ENCODE measurements at places on chromosomes 12 and 14.

- DNase-seq, result no peak
Observed at GRCh38 chr14:76918256-76918781, 92.1 kb downstream of the LRRC74A start.

GRCh38 chr12:84502907-84503787 is 409.5 kb downstream of the SLC6A15 start:
- DNase-seq, result no peak

DNA sequence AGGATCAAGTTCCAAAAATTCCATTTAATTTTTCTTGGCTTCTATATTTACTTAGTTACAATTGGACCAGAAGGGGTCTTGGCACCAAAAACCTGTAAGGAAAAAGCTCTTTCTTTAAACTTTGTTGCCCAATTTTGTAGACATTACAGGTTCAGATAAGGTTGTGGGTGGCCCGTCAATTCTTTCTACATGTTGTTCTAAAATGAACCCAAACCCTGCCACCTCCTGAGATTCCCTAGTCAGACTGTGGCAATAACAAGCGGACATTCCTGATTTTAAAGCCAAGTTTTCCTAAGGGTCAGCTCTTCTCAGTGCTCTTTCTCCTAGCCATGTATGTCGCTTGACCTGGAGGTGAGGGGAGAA is 45.0 kb upstream of the GSG1 start:
- DNase-seq, result no peak

- DNase-seq, result no peak
Observed at GRCh38 chr14:65255029-65255545, 152.8 kb upstream of the MAX start.

GRCh38 chr14:101877766-101878165 is 86.6 kb upstream of the DYNC1H1 start:
- DNase-seq, result no peak

- DNase-seq, result no peak
Observed at GRCh38 chr14:89661392-89661791, 244.4 kb upstream of the FOXN3 start.

- DNase-seq, result no peak
Observed at GRCh38 chr12:115163710-115164109, 479.7 kb upstream of the TBX3 start.

- DNase-seq, result no peak
Observed at GRCh38 chr14:49056021-49056420, 530.2 kb downstream of the RPS29 start.

GRCh38 chr12:12349711-12350665 is at the start of gene MANSC1:
TSS of gene MANSC1 (minus strand) at chr12:12350242. CDS start at chr12:12343314, 6,928 bp downstream.
- DNase-seq, result peak; percentile 56

DNA sequence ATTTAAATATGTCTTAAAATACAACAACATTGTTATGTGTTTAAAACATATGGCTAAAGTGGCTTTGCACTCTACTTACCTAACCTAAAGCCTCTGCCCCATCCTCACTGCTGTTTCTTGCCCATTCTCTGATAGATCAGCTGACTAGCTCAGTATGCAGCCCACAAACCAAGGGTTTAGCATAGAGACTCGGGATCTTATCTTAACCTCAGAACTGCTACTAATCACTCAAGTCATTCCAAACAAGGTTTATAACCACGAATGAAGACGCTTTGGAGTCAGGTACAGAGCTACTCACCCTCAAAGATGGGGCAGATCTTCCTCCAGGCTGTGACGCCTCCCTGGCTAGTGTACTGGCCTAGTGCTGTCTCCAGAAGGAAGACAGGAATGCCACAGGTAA is 19.3 kb downstream of the SLC6A13 start:
- no peak for DNase-seq

GRCh38 chr14:22532345-22533056 is 56.5 kb downstream of the DAD1 start:
- DNase-seq, result no peak

DNA sequence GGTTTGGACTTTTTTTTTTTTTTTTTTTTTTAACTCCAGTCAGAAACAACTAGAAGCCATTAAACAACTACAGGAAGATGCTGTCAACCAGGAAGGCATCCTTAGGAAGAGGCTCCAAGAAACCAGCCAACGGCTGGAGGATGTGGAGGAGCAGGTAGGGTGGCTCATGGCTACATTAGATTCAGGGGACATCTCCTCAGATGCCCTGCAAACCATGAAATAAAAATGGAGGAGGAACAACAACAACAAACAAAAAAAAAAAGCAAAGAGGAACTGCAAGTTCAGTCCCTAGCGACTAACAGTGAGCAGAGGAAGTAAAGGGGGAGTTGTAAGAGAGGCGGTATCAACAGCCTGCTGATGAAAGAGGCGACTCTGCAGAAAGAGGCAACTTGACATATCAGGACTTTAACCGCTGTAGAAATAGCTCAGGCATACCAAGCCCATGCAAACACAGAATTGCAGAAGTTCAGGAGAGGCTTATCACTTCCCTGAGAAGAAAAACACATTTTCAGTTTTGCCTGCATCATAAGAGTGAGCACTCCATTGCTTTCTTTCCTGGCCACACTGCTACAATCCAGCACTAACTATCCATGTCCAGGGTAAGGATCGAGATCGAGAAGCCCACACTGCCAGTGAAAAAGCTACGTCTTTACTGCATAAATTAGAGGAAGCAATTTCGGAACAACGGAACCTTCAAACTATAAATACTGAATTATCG is 103.5 kb upstream of the BCAT1 start:
- peak; percentile 87 for DNase-seq

- DNase-seq, result peak; percentile 2
Observed at GRCh38 chr12:45644541-45644940, 85.0 kb upstream of the ARID2 start.

DNA sequence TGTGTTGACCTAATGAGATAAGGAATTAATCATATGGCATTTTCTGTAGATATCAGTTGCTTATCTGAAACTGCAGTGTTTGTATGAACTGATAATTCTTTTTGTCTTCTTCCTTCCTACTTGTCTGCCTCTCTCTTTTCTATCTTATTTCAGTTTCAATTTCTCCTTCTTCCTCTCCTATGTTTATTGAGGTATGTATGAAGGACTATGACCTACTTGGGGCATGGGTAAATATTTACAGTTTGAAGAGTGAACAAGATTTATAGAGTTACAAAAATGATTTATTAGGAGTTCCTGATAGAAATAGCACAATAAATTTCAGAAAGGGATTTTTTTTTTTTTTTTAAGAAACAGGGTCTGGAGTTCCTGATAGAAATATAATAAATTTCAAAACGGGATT is 88.7 kb upstream of the MUCL1 start:
- no peak for DNase-seq

- no peak for DNase-seq
Observed at GRCh38 chr12:90151491-90152015, 442.9 kb upstream of the ATP2B1 start.

- DNase-seq, result no peak
Observed at GRCh38 chr14:35320472-35320871, 28.3 kb downstream of the PSMA6 start.

DNA sequence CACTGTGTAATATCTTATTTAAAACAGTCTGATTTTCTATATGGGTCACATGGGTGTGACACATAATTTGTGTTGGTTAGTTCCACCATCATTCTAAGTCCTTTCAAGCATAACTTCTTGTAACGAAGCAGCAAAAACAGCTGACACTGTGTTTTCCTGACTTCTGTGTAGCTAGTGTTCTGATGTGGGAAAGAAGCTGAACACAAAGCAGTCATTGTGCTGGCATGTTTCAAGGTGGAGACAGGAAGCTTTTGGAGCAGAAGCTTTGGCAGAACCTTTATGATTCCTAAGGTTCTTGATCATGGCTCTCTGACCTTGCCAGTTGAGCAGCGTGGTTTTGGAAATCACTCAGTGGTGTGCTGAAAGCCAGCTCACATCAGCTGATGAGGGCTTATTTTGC is 351.7 kb upstream of the MDGA2 start:
- no peak for DNase-seq

DNA sequence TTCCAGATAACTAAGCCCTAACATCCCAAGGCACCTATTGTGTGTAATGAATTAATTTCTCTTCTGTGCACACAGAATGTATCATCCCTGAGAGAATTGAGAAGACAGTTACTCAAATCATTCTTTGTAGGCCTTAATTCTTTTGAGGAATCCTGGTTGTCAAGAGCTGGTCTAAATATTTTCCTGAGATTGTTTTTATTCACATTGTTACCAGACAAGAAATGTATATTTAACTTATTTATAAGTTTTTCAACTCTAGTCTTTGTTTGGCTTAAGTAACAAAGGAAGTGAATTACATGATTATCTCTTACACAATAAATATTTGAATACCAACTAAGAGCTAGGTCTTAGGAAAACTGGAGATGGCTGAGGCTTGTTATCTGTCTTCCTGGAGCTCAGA is 169.4 kb downstream of the DACT1 start:
- DNase-seq, result no peak

- DNase-seq, result no peak
Observed at GRCh38 chr12:112950701-112951100, 12.4 kb downstream of the OAS3 start.

DNA sequence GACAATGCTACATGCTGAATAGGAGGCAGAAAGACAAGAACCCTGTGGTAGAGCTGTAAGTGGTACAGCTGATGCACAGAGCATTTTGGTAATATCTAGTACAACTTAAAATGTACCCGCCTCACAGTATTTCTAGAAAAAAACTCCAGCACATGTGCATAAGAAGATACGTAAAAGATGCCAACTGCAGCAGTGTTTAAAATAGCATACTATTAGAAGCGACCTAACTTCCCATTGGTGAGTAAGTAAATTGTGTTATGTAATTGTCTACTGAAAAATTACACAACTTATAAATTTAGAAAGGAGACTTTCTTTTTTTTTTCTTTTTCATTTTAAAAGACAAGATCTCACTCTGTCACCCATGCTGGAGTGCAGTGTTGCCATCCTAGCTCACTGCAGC is 114.3 kb upstream of the CAND1 start:
- DNase-seq, result no peak

DNA sequence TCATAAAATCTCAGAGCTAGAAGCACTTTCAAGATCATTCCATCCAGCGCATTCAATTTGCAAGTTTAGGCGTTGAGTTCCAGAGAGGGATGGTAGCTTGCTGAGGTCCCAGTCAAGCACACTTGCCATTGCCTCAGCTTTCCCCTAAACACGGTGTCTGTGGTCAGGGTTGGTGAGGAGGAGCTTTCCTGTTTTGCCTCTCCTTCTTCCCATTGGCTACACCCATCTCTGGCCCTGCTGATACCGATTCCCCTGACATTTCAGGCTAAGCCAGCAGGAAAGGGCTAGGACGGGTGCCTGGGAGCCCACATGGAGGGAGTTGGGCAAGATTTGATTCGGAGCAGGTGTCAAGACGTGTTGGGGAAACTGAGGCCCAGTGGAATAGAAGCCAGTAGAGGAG is 9.1 kb downstream of the NFATC4 start:
- no peak for DNase-seq

DNA sequence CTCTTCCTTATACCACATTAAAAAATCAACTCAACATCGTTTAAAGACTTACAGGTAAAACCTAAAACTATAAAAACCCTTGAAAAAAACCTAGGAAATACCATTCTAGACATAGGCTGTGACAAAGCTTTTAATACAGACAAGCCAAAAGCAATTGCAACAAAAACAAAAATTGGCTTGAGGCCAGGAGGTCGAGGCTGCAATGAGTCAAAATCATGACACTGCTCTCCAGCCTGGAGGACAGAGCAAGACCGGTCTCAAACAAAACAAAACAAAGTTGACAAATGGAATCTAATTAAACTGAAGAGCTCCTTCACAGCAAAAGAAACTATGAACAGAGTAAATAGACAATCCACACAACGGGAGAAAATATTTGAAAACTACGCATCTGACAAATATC is 1057.8 kb downstream of the FSCB start:
- DNase-seq, result no peak

DNA sequence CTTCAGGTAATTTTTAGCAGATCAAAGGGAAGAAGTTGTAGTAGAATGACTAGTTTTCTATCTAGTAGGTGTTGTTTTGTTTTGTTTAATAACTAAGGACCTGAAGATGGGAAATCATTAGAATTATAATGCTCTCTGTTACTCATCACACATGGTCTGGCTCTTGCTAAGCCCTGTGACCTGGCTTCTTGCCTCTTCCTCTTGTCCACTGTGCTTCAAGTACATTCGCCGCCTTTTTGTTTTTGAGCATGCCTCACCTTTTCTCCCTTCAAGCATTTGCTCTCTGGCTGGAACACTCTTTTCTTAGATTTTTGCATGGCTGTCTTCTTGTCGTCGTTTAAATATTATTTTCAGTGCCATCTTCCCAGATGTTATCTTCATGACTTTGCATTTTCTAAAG is 47.7 kb downstream of the DAAM1 start:
- DNase-seq, result no peak

- DNase-seq, result no peak
Observed at GRCh38 chr12:104514092-104514810, 57.5 kb downstream of the CHST11 start.

- DNase-seq, result no peak
Observed at GRCh38 chr12:111457577-111457976, 51.9 kb downstream of the SH2B3 start.

DNA sequence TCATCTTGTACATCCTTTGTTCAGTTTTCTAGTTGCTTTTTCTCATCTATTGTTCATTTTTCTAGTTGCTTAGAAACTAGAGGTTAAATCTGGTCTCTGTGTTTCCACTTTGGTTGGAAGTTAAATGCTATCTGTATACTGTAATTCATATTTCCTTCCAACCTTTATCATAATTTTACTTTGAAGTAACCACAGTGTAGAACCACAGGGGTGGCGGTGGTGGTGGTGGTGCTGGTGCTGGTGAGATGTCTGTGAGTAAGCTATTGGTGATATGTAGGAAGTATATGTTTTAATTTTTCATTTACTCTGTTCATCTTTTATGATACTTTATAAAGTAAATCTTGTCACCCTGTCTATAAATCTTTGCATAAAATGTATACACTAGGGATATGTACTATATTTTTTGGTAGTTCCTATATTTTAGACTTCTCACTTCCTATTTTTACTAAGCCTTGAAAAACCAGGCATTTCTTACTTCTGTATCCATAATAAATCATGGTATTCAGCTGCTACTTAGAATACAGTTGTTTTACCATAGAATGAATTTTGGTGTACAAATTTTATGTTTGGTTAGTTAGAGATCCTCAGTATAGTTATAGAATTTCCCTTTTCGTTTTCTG is 31.9 kb downstream of the CCDC91 start:
- peak; percentile 60 for DNase-seq

DNA sequence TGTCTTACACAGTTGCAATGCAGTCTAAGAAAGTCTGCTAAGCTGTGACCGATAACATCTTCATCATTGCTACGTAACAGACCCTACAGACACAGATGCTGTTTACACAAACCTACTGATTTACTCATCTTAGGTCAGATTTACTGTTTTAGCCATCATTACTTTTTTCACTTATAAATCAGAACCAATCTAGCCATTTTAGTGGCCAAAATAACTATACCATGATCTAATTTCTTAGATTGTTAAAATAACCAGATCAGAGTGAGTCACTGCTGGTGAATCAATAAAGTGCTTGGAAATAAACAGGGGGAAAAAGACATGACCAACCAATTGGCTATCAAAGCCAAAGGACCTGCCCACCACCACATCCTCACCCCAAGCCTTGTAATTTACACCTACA is 57.0 kb upstream of the FOXN3 start:
- no peak for DNase-seq
